ENCODE measurements at places on chromosomes 6 and 20.

- DNase-seq: no peak
Observed at GRCh38 chr6:52976591-52977035, 18.5 kb downstream of the GSTA4 start.

DNA sequence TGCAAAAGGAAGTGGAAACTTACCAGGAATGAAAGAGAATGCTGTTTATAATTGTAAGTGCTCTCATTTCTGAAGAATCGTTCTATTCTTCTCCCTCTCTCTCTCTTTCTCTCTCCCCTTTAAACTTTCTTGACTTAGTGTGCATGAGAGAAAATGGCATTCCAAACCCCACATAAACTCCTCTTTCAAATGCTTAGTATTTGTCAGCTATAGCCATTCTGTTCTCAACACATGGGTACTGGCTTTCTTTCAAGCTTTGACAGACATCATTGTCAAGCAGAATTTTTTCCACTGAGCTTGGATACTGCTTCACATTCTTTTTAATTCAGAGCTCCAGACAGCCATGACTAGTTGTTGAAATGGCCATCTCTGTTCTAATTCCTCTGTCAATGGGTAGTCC, 51.1 kb upstream of the PREP start:
- DNase-seq: no peak

DNA sequence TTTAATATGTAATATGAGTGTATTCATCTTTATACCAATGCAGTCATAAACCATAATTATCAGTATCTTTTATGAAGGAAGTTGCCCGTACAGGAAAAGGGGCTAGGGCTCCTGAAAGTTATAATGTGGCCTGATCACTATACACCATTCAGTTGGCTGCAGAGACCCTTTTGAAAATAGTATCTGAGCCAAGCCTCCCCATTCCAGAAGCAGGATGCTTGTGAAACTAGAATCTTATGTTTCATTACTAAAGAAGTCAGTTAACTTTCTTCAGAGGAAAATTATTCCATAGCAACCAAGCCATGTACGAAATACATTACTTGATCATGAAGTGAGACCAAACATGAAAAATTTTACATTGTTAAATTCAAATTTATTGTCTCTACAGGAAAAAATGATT, 251.5 kb upstream of the TCF21 start:
- DNase-seq: no peak

- no peak for DNase-seq
Observed at GRCh38 chr6:125679651-125680050, 69.8 kb upstream of the HEY2 start.

- no peak for DNase-seq
Observed at GRCh38 chr20:57787151-57787989, 77.6 kb upstream of the PMEPA1 start.

DNA sequence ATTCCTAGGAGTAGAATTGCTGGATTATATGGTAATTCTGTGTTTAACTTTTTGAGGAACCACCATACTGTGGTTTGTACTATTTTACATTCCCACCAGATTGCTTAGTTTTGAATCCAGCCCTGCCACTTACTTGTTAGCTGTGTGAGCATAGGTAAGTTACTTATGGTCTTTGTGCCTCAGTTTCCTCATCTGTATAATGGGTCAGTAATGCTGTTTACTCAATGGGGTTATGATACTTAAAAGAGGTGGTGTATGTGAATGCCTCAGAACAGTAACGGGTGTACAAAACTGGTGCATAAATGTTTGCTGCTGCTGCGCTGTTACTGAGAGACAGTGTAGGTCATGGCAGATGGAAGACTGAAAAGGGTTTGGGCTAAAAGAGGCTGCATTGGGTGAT, 239.3 kb downstream of the NRN1 start:
- no peak for DNase-seq

- DNase-seq: no peak
Observed at GRCh38 chr20:16229813-16230212, 343.4 kb downstream of the KIF16B start.

- DNase-seq: no peak
Observed at GRCh38 chr6:111973118-111973761, 80.7 kb upstream of the CCN6 start.

GRCh38 chr6:56440551-56440981, 193.2 kb upstream of the COL21A1 start:
- DNase-seq: no peak

DNA sequence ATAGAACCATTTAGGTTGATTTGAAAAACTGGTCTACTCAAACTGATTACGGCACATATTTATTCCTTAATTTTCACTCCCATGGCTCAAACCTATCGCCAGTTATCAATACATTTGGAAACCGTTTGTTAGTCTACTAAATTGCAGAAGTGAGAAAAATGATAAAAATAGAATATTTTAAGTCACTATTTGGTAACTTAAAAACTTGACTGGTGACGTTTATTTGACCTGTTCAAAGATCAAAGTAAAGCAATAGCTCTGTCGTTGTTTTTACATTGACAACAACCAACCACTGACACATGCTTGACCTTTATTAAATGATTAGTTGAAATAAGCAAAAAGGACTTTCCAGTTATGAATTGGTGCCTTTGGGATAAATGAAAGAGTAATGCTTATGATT, 402.9 kb upstream of the MAP3K7 start:
- DNase-seq: no peak

- no peak for DNase-seq
Observed at GRCh38 chr6:31971279-31971992, 502 bp downstream of the DXO start.

GRCh38 chr6:119158057-119158848, 79.8 kb upstream of the FAM184A start:
- DNase-seq: no peak

GRCh38 chr20:20102716-20103258, 50.5 kb downstream of the CFAP61 start:
- no peak for DNase-seq

DNA sequence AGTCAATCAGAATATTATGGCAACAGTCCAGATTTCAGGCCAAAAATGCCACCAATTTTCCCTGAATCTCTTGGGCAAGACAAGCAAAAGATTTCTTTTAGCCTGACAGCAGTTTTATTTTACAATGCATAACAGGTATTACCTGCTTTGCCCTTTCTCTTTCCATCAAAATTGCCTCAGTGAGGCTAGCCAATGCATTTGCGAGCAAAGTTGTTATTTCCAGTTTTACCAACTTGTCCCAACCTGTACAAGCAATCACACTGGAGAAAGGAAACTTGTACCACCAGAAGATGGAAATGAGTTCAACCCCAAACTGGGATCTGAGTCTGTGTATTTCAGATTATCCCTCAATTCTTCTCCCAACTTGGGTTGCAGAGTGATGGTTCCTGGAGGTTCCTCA, 279.9 kb upstream of the CDYL start:
- no peak for DNase-seq

DNA sequence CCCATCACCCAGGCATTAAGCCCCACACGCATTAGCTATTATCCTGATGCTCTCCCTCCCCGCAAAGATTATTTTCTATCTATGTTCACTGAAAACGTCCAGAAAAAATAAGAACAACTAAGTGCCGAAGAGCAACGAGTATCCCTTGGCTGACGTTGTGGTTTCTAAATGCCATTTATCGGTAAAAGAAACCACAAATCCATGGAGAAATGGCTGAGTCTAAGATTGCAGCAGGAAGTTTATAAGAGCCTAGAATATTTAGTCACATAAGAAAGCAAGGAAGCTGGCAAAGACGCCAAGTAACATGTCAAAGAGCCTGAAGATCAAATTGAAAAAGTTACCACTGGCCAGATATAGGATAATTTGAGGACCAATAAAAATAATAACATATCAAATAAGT, 18.1 kb upstream of the NOX3 start:
- DNase-seq: no peak

- DNase-seq: no peak
Observed at GRCh38 chr20:59120491-59120890, 43.1 kb upstream of the ZNF831 start.

GRCh38 chr20:54043076-54043967, 27.1 kb downstream of the BCAS1 start:
- no peak for DNase-seq

- no peak for DNase-seq
Observed at GRCh38 chr20:46828471-46828870, 66.2 kb upstream of the EYA2 start.

GRCh38 chr6:3328145-3328544, 69.4 kb downstream of the PSMG4 start:
- no peak for DNase-seq

DNA sequence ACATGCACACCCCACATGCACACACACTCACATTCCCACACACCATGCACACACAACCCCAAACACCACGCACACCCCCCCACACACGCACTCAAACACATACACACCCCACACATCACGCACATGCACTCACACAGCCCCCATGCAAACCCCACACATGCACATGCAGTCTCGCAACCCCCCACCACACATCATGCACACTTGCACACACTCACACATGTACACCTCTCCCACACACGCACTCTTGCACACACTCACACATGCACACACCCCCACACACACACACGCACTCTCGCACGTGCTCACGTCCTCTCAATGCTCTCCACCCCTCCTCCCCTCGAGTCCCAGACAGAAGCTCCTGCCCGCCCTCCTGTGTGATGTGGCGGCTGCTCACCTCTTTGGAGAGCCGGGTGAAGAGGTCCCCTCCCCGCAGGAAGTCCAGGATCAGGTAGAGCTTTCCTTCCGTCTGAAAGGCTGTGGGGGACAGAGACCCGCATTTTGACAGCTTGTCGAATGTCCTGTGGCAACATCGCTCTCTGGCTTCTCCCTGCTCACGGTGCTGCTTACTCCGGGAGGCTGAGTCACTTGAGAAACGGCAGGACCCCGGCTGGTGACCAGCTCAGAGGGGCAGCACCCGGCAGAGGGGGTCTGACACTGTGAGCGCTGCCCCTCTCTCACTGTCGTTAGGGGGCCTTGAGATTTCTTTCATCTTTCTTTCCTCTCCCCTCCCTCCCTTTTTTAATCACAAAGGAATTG, 78.5 kb downstream of the RAMACL start:
- no peak for DNase-seq

- no peak for DNase-seq
Observed at GRCh38 chr6:74720923-74721322, 484.9 kb downstream of the COL12A1 start.

DNA sequence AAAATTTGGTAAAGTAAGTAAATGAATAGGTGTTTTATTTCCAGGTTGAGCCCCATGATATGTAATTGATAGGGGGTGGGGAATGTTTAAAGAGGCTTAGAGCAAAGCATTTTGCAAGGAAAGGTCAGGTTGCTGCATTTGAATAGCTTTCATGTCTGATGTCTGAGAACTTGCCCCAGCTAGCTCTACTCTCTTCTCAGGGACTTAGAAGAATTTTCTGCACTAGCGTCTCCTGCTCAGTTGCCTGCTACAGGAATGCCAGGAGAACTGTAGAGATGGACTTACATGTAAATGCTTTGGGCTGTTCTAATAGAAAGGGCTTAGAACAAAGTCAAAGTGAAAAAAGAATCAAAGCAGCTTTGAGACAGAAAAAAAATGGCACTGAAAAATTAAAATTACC, 35.5 kb downstream of the TRMT6 start:
- DNase-seq: no peak

DNA sequence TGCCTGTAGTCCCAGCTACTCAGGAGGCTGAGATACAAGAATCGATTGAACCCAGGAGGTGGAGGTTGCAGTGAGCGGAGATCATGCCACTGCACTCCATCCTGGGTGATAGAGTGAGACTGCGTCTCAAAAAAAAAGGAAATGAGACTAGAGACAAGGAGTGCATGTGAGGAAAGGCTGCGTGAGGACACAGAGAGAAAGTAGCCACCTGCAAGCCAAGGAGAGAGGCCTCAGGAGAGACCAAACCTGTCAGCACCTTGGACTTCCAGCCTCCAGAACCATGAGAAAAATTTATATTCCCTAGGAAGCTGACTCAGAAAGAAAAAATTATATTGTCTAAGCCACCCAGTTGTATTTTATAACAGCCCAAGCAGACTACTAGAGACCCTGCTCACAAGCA, 7.4 kb upstream of the BEND3 start:
- no peak for DNase-seq

GRCh38 chr6:43826730-43827129, 56.7 kb downstream of the VEGFA start:
- no peak for DNase-seq

DNA sequence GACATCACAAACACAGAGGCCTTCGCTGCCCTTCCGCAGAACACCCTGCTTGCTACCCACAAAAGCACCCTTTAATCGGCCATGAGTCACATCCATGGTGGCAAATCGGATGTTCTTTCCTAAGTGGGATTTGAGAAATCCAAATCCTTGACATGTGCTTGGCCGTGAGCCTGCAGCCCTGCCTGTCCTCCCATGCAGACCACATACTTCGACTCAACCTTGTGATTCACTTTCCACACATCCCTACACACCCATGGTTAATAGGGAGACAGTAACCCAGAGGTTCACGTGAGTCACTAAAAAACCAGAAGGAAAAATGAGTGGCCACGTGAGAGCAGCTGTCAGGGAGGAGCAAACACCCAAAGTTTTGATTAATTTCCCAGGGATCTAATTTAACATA, 19.4 kb downstream of the RAMACL start:
- no peak for DNase-seq

DNA sequence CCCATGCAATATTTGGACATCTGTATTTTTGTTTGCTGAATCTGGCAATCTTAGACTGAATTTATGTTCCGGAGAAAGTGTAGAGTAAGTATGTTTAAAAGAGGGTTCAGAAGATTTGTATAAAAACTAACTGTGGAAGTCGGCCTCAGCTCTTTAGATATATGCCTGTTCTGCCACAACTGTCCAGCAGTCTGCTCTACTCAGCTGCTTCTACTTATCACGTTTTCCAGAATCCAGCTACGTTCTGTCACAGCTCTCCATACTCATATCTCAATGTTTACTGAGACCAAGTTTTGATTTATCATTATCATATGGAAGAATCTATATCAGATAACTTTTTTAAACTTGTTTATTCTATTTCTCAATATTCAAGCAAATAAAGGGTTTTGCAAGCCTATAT, 721.3 kb downstream of the EYS start:
- no peak for DNase-seq

GRCh38 chr6:158421381-158421780, 109.1 kb downstream of the TULP4 start:
- DNase-seq: no peak

DNA sequence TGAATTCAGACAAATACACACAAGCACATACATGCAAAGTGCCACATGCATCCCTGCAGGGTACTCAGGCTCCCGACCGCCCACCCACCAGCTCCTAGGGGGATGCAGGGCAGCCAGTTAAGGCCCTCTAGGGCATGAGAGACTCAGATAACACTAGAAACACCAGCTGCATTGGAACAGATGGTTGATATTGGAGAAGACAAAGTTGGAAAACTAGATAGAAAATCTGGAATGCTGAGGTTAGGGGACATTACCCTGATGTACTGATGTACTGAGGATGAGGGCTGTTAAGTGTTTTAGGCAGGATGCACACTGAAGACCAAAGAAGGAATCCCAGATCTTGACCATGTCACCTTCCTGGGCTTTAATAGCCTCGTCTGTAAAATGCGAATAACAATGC, 134.6 kb upstream of the ECI2 start:
- no peak for DNase-seq

Data from left renal pelvis (tissue), 4 donors.